ENCODE measurements at places on chromosomes 7 and 10.

- no peak for DNase-seq
Observed at GRCh38 chr7:132171130-132171576, 405.1 kb downstream of the PLXNA4 start.

DNA sequence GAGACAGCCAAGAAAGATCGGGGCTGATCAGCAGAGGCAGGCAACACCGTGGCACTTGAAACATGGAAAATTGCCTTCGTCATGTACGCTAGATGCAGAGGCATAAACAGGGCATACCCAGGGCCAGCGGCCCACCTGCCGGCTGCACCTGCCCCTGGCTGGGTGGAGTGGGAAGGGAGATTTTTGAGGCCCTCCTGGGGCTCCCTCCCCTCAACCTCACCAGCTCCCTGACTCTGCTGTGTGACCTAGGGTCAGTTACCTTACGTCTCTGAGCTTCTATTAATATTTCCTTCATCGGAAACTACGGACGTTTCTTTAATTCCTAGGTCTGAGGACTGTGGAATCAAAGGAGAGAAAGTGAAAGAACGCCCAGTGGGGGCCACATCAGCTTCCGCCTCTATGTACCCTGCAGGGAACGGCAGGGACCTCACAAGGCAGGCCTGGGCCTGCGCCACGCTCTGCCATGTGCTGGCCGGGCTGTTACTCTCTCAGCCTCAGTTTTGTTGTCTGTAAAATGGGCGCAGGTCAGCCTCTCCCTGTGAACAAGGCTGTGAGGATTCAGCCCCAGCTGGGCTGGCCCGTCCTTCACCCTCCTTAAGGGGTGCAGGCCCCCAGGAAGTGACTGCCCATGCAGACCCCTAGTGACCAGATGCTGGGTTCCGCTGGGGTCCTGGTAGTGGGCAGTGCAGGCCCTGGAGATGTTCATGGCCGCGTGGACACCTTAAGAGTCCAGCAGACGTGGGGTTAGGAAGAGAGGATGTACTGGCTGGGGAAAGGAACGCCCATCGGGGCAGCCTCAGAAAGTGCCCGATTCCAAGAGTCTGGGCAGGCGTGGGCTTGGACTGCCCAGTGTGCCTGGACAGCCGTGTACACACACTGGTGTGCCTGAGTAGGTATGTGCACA is 22.7 kb downstream of the ELFN1 start:
- DNase-seq: no peak

GRCh38 chr10:3107426-3107961 is 40.1 kb downstream of the PFKP start:
- no peak for DNase-seq

GRCh38 chr10:71638822-71639719 is 80.5 kb downstream of the C10orf105 start:
- no peak for DNase-seq

- DNase-seq: no peak
Observed at GRCh38 chr10:37053476-37053875, 71.9 kb upstream of the ANKRD30A start.

- DNase-seq: no peak
Observed at GRCh38 chr10:81594991-81595390, 280.0 kb upstream of the NRG3 start.

- DNase-seq: no peak
Observed at GRCh38 chr10:83723080-83723479, 416.2 kb upstream of the GHITM start.

DNA sequence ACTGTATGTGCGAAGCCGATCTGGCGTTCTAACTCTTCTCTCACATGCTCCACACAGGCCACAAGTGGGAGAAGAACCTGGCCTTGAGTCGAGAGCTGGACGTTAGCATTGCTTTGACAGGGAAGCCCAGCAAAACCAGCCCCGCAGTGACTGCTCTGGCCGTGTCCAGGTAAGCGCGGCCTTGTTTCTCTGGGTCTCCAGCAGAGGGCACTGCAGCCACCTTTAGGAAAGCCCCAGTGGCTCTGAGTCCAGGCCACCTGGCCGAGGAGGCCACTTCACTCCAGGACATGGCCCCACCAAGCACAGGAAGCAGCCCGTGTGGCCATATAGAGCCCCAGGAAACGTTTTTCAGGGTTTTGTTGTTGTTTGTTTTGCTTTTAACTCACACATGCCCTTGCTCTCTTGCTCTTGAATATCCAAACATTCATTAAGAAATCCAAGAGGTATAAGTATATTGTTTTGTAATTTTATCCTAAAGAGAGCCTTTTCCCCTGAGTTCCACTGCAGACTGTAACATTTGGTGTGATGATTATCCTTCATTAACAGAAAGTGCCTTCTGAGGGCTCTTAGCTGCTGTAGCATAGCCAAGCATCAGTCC is 41.8 kb upstream of the LRRC18 start:
- DNase-seq: peak; percentile 87

DNA sequence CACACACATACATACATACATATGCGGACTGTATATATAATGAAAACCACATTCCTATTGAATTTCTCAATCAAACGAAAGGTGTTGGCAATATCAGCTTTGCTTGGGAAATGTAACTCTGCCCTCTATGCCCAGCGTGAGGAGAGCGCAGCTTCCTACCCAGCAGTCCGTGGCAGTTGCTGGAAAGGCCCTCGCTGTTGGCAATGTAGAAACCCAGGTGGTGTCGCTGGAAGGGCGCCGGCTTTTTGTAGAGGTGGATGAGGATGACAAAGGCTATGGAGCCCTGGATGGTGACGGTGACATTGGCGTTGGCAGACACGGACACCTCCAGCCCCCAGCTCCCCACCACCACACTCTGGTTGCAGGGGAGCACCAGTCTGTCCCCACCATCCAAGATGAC is 100.9 kb downstream of the ITIH5 start:
- DNase-seq: no peak

DNA sequence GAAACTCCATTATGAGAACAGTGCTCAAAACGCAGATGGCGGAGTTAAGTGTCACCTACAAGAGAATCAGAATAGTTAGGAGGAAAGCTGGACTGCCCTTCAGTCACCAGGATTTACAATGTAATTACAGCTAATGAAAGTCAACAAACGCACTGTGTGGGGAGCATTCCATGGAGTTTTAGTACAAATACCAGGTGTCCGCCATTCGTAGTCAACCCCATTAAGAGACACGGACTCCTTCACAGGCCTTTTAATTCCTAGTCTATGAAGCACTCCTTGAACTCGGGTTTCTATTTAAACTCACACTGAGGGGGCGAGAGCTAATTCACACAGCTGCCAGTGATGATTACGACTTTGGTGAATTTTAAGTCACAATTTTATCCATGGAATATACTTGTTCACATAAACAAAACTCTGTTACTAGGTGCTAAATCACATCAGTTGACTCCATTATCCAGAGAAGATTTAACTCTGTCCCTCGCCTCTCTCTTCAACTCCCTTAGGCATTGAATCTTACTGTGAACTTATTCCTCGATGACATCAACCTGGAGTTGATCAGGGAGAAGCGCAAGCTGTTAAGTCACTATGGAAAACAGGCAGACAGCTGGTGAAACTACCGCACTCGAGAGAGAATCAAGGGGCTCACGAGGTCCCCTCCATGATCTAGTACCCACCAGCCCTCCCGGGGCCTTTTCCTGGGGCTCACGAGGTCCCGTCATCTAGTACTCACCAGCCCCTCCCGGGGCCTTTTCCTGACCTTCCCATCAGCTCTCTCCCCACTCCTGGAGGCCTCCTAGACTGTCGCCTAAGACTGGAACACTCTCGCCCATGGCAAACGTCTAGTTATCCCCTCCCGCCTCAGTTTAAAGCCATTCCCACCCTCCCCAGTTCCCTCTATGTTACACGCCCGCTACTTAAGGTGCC is 1.5 kb downstream of the ZFAND2A start:
- no peak for DNase-seq

- no peak for DNase-seq
Observed at GRCh38 chr10:94027197-94027596, 33.5 kb downstream of the PLCE1 start.

GRCh38 chr10:4696186-4696585 is 129.8 kb upstream of the AKR1E2 start:
- DNase-seq: no peak

- no peak for DNase-seq
Observed at GRCh38 chr7:18177129-18177814, 149.6 kb upstream of the PRPS1L1 start.

- DNase-seq: no peak
Observed at GRCh38 chr7:91182819-91183764, 81.1 kb upstream of the FZD1 start.

DNA sequence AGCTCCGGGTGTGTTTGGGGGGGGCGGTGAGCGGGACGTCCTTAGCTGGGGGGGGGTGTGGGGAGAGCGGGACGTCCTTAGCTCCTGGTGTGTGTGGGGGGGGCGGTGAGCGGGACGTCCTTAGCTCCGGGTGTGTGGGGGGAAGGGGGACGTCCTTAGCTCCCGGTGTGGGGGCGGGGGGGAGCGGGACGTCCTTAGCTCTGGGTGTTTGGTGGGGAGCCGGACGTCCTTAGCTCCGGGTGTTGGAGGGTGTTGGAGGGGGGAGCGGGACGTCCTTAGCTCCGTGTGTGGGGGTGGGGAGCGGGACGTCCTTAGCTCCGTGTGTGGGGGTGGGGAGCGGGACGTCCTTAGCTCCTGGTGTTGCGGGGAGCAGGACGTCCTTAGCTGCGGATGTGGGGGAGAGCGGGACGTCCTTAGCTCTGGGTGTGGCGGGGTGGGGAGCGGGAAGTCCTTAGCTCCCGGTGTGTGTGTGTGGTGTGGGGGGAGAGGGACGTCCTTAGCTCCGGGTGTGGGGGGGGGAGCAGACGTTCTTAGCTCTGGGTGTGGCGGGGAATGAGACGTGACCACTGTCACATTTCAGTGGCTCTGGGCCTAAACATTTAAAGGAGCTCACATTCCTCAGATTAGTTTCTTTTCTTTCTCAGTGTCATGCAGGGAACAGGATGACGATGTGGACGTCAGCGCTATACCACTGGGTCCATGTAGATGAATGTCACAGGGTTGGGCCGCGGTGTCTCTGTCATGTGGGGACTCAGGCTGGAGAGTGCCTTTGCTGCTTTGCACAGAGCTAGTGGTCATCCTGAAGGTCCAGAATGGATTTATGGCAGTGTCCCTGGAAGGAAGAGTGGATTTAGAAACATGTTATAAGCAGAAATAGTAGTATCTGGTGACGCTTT is 7.5 kb downstream of the DYNC2I1 start:
- DNase-seq: peak; percentile 37

- DNase-seq: no peak
Observed at GRCh38 chr10:101848408-101848807, 4.8 kb upstream of the KCNIP2 start.

DNA sequence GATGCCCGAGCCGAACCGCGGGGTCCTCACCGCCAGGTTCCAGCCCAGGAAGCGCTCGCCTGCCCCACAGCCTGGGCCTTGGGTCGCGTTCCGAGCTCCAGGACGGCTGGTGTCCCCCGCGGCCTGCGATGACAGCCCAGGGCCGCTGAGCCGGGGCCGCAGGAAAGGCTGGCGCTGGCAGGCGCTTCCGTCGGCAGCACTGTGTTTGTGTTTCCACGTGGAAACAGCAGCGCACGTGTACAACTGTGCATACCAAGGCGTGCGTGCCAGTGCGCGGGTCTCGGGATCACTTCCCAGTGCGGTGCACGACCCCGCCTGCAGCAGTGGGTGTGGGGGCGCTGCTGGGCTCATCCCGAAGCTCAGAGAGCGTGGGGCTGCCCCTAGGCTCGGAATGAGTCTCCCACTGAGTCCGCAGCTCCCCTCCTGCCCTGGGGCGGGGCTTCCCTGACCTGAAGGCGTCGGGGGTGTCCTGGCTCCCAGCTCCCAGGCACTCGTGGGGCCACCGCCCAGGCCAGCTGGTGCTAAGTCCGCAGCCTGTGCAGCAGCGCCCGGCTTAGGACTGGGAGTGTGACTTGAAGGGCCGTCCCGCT is 17.2 kb downstream of the AP5Z1 start:
- no peak for DNase-seq

DNA sequence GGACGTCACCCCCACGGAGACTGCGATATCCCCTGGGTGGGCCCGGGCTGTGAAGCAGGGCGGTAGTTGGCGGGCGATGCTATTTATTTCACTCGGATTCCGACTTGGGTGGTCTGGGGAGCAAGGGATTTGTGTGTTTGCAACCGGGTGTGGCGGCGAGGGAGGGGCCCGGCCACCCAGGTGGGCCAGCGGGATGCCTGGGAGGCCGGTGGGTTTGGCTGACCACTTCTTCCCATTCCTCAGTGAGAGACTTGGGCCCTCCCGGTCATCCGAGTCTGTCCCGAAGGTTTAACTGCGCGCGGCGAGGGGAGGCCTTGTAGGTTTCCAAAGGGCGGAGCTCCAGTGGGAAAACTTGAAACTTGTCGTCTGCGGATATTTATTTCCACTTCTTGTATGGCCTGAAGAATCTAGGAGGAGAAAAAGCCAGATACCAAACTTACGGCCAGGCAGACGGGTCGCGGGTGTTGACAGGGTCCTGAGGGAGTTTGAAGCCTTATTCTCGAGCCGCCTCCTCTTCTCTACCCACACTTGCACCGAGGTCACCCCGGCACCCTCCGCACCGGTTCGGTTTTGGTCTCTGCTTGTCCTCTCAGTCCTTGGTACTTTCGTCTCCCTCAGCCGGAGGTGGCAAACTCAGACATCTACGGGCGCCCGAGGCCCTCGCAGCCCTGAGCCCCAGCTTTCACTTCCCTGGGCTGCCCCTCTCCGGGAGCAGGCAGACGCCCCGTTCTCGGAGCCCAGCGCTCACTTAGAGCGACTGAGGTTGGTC is 17.9 kb downstream of the ZNF316 start:
- no peak for DNase-seq

DNA sequence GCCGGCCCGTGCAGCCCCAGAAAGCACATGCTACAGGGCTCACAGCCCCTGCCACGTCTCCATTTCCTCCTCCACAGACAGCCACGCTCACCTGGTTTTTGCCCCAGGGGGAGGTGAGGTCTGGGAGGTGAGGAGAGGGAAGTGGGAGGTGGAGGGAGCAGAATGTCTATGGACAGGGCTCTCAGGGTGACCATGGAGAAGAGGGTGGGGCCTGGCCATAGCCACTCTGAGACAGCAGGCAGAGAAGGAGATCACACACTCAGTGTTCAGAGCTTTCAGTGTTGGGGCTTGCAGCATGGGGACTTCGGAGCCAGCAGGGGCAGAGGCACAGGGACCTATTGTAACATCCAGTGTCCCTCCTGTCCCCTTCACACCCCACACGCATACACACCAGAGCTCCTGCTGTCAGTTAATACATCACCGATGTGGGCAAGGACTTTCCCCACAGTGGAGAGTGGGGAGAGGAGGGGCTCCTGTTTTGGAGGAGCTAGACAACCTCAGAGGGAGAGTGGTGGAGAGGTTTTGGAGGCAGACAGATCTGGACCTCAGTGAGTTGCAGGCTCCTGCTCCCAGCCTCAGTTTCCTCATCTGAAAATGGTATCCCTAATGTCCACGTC is 14.4 kb downstream of the WDFY4 start:
- DNase-seq: no peak

- DNase-seq: no peak
Observed at GRCh38 chr10:22433875-22434274, 88.6 kb downstream of the SPAG6 start.
